A172 (cell line): ENCODE measurements at places on chromosomes 11 and 22. TPM values are rescaled to one million over a fixed set of nuclear protein-coding genes. Genes with fewer than 3 reads are reported as not detected.

Gene C11orf87
- not detected in 2 replicates for total RNA-seq

Gene JAM3
- 43.0 and 47.2 TPM in 2 replicates for total RNA-seq

Gene EXPH5
- 1.3 and 2.3 TPM in 2 replicates for total RNA-seq

Gene TMEM45B
- not detected in 2 replicates for total RNA-seq

Gene KRTAP5-8
- total RNA-seq = not detected in 2 replicates

Gene OSM
- total RNA-seq = not detected in 2 replicates

Gene CASP5
- total RNA-seq = not detected in 2 replicates

Gene DEUP1
- not detected in 2 replicates for total RNA-seq

Gene TEF
- total RNA-seq = 4.4 and 5.9 TPM in 2 replicates

Gene APOBEC3H
- total RNA-seq = 0.50 and 0.81 TPM in 2 replicates

Gene SCN4B
- 0.84 TPM in 1 of 2 replicates, not detected in the other for total RNA-seq

Gene OSBPL5
- 18.1 and 18.5 TPM in 2 replicates for total RNA-seq

Gene CYB5R3
- total RNA-seq = 45.9 and 57.1 TPM in 2 replicates

Gene TSPAN32
- total RNA-seq = 13.3 and 16.9 TPM in 2 replicates

Gene SLC5A4
- total RNA-seq = not detected in 2 replicates

Gene RRAS2
- 117 and 138 TPM in 2 replicates for total RNA-seq

Gene PGM2L1
- total RNA-seq = 10.4 and 13.7 TPM in 2 replicates

Gene CCDC88B
- total RNA-seq = 6.6 and 6.9 TPM in 2 replicates

Gene CNTF
- 0.07 and 0.41 TPM in 2 replicates for total RNA-seq

Gene CABP4
- total RNA-seq = not detected in 2 replicates

Gene TEX12
- not detected in 2 replicates for total RNA-seq

Gene OR5A1
- total RNA-seq = not detected in 2 replicates

Gene ANKK1
- total RNA-seq = not detected in 2 replicates

Gene IZUMO1R
- total RNA-seq = not detected in 2 replicates

Gene BATF2
- 0.50 and 0.59 TPM in 2 replicates for total RNA-seq

Gene CXCR5
- total RNA-seq = 0.02 TPM in 1 of 2 replicates, not detected in the other

Gene LRRC32
- not detected in 2 replicates for total RNA-seq

Gene ASCC2
- total RNA-seq = 15.4 and 16.7 TPM in 2 replicates
